ENCODE measurements at places on chromosomes 3 and 15.

GRCh38 chr3:33663042-33663441 is 55.0 kb downstream of the CLASP2 start:
- DNase-seq: no peak

GRCh38 chr15:51095681-51096331 is 1.1 kb upstream of the TNFAIP8L3 start:
- DNase-seq: no peak

DNA sequence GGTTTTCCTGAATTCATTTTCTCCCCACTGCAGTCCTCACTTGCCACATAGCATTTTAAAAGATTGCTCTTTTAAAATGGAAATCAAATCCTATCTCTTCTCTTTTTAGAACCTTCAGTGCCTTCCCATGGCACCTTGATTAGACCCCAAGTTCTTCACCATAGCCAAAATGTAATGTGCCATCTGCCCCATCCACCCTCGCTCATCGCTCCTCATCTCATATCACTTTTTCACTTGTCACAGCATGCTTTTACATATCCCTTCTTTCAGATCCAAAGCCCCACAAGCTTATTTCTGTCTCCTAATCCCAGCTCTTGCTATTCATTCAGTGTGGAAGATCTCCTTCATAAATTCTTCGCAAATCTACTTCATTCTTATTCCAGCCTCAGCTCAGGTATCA is 161.7 kb downstream of the CD47 start:
- no peak for DNase-seq

DNA sequence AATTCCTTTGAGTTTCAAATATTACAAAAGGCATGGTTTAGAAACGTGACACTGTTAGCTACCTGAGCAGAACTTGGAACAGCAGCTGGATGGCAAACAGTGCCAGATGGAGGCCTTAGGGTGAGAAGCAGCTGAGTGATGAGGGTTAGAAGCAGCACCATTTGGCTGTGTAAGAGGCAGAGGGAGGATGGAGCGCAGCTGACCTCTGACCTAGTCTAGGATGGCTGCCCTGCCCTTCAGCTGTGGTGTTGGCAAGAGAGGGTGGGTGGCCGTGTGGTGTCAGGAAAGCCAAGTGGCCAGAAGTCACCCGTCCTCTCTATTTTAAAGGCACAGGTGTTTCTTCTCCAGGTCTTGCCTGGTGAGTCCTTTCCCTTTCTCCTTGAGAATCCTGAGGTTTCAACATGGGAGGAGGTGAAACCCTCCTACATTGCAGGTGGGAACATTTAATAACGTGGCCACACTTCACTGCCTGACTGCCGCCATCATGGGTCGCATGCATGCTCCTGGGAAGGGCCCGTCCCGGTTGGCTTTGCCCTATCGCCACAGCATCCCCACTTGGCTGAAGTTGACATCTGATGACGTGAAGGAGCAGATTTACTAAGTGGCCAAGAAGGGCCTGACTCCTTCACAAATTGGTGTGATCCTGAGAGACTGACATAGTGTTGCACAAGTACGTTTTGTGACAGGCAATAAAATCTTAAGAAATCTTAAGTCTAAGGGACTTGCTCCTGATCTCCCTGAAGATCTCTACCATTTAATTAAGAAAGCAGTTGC is 17.6 kb downstream of the BCL2L10 start:
- no peak for DNase-seq

GRCh38 chr3:5116538-5116937 is 5.6 kb upstream of the ARL8B start:
- DNase-seq: no peak

DNA sequence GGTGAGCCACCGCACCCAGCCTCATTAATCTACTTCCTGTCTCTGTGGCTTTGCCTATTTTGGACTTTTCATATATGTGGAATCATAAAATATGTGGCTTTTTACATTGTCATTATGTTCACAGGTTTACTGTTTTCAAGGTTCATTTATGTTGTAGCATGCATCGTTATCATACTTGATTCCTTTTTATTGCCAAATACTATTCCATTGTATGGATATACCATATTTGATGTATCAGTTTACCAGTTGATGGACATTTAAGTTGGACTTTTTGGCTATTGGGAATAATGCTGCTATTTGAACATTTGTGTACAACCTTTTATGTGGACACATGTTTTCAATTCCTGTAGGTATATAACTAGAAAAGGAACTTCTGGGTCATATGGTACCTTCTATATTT is 14.0 kb downstream of the GXYLT2 start:
- DNase-seq: no peak

- no peak for DNase-seq
Observed at GRCh38 chr3:127038923-127039581, 56.1 kb downstream of the PLXNA1 start.

DNA sequence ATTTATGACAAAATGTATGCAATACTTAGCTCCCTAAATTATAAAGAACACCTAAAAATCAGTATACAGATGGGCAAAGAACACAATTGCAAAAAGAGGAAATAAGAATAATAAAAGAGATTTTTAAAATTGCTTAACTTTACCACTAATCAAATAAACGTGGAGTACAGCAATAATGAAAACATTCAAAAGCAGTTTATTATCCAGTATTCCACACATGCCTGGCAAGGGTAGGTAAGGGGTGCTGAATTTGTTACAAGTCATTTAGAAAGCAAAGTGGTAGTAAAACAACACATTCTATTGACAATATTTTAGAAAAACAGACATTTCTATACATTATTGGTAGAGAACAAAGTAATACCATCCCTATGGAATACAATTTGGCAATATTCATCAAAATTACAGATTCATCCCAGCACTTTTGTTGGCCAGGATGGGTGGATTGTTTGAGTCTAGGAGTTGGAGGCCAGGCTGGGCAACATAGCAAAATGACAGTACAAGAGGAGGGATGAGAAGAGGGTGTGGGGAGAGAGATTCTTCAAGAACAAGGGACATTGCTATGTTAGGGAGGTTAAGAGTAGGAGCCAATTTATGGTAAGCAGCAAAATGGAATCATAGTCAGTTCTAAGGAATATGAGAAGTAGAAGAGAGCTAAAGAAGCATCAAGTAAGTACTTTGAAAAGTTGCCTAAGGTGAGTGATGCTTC is 3.7 kb upstream of the ACKR4 start:
- no peak for DNase-seq

GRCh38 chr15:85611361-85611760 is 183.4 kb downstream of the KLHL25 start:
- DNase-seq: no peak

DNA sequence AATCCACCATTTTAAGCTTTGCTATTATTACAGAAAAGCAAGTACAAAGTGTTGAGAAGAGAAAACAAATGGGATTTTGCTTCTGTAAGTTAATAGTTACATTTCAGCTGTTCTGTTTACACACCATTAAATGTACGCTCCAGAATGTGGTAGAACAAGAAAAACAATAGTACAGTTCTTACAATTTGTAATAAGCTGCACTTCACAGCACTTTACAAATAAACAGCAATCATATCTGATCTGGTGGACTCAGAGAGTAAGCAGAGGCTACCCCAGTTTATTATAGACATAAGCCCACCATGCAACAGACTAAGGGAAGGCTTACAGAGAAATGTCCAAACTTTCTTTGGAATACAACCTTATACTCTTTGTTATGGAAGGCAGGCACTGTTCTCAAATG is 126.4 kb downstream of the OXSM start:
- no peak for DNase-seq

- no peak for DNase-seq
Observed at GRCh38 chr3:113783463-113783862, 36.6 kb downstream of the ATP6V1A start.

DNA sequence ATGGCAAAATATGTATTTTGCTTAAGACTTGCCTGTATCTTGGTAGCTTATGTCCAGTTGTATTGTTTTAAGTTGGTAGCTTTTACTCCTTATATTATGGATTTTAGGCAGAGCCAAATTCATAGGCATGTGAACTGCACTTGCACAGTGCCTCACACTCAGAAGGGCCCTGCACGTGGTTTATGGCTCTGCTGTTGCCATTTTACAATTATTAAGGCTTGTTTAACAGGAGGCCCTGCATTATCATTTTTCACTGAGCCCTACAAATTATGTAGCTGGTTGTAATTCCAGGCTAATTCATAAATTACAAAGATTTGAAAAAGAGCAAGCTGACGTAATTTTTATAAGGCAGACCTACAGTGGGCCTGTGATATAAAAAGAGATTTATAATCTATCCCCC is 537.6 kb upstream of the UBE2E2 start:
- DNase-seq: no peak

DNA sequence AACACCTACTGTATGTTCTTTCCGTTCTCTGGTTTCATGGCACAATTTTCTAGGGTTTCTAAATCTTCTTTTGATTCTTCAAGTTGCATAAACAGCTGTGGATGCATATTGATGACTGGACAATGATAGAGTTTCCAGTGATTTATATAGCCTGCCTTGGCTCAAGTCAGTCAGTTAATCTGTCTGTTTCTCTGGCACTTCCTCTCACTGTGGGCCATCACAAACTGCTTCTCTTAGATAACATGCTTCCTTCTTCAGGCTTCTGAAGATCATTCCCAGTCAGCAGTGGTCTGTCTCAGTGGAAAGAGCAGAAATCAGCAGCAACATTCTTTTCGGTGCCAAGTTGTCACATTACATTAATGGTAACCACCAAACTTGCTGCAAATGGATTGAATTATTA is 207.2 kb downstream of the RYR3 start:
- no peak for DNase-seq

- DNase-seq: peak; percentile 3
Observed at GRCh38 chr3:111715911-111716523, 120.9 kb upstream of the ZBED2 start.

DNA sequence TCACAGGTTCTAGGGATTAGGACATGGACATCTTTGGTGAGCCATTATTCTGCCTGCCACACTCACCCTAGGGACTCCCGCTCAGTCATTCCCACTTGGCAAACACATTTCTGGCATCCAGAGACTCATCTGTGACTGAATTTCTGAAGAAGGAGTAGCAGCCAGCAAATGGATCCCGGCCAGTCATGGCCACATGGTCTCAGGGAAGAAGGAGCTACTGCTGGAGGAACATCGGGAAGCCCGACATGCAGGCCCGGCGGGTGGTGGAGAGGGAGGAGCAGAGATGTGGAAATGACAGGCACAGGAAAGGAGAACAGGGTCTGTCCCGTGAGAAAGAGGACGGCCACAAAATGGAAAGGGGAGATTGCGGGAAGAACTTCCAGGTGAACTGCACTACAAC is 65.4 kb downstream of the SEMA5B start:
- DNase-seq: no peak

DNA sequence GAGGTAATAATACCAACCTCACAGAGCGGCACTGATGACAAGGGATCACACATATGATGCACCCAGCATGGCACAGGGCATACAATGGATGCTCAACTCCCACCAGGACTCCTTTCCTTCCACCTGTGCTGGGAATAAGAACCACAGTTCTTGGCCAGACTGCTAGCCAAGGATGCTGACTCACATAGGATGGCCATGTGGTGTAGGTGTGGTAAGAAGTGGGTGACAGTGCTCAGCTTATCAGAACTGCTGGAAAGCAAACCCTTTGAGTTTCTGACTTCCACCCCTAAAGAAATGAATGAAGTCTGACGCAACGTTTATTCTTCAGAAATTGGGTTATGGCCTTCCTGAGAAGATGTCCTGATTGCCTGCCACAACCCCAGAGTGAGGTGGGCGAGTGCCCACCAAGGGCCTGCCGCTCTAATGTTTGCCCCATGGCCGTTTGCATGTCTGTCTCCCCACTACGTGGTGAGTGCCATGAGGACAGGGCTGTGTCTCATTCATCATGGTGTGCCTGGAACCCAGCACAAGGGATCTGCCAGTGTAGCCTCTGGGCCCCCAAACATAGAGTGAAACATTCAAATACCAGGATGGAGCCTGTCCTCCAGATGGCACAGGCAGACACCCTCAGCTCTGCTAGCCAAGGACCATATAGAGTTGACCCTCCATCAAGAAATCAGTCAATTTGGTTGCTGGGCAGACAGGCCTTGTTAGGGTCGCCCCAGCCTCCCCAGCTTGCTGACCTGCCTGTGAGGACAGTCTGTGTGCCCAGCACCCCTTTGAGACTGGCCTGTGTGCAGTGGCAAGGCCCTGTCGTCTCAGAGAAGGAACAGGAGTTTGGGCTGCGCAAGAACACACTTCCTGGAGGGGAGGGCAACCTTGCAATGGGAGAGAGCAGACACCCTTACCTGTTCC is 57.6 kb upstream of the SLCO2A1 start:
- DNase-seq: no peak

- no peak for DNase-seq
Observed at GRCh38 chr15:88131937-88132336, 124.6 kb downstream of the NTRK3 start.

- DNase-seq: no peak
Observed at GRCh38 chr15:74134387-74135027, 4.1 kb downstream of the ISLR2 start.

- no peak for DNase-seq
Observed at GRCh38 chr15:92920595-92921161, 20.6 kb downstream of the CHD2 start.

DNA sequence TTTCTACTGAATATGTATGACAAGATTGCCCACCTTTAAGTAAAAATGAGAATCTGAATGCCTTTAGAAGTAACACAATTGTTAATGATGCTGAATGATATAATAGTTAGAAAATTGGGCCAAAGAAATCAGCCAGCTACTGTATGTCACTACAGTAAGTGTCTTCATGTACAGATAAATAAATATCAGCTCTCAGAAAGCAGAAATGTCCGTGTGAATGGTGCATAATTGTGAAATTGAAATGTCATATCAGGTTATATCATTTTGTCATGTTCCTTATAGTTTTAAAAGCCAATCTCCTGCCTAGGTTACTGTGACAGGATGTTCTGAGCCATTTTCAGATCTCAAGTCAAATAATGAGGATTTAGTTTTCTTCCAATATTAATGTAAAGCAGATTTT is 90.6 kb upstream of the SNTN start:
- no peak for DNase-seq

GRCh38 chr15:92033723-92034122 is 180.2 kb downstream of the SLCO3A1 start:
- no peak for DNase-seq

- DNase-seq: no peak
Observed at GRCh38 chr15:41501191-41501917, 7.7 kb downstream of the ITPKA start.

DNA sequence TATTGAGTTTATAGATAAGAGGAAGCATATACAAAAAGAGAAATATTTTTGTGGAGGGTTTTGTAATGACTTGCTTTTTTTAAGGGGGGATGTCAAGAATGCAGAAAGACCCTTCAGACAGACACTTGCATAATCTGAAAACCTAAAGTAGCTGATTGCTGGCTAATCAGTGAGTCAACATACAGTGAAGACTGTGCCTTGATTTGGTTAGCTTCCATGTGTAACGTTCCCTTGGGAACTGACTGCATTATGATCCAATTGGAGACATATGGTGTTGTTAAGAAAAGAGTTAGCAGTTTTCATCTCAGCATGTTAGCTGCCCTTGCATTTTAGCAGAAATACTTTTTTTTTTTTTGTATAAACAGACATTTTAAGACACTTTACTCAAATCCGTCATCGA is 483.2 kb downstream of the RBMS3 start:
- DNase-seq: no peak

- DNase-seq: no peak
Observed at GRCh38 chr3:153289334-153289808, 127.3 kb downstream of the RAP2B start.
